Left kidney (tissue), 8 donors: ENCODE measurements at places on chromosomes 13 and 19.

GRCh38 chr19:16023146-16023915 lies 53.0 kb upstream of the TPM4 start:
- no peak for DNase-seq

DNA sequence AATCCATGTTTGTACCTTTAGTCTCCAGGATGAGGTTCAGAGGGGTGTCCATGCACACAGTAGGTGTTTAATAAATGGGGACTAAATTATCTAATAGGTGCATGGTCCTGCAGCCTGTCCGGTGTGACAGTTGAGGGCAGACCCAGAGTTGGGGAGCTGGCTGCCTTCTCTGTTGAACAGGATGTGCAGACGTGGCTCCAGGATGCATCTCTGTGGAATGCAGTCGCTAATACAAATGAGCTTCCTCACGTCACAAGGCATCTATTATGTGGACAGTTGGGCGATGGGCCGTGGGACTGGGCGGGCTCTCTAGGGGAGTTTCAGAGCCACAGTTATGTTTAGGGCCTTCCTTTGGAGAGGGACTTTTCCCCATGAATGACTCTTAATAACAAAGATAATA lies 71.0 kb downstream of the SIPA1L3 start:
- no peak for DNase-seq

GRCh38 chr19:35529241-35530218 lies 1.4 kb upstream of the SBSN start:
- no peak for DNase-seq

DNA sequence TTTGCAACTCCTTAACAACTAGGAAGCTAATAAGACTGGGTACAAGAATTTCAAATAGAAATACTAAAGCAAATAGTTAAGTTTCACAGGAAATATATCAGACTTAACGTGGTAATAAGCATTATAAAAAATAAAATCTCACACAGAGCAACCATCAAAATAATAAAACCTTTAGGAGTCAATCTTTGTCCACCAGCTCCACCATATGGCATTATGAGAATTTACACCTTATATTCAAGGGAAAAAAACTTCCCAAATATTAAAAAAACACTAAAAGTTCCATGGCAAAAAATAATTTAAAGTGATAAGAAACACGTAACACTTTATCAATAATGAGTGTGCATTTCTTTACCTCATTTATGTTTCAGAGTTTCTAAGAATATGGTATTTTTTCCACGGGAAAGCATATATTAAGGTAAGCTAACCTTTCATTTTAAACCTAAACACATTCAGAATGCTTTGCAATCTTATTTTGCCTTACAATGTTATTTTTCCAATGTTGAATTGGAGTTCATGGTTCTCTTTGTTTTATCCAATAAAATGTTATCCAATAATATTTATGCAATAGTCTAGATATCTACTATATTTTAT lies 423.2 kb upstream of the SGCG start:
- peak; percentile 19 for DNase-seq

- DNase-seq: no peak
Measured at GRCh38 chr19:13044231-13044836, 49.1 kb downstream of the NFIX start.

DNA sequence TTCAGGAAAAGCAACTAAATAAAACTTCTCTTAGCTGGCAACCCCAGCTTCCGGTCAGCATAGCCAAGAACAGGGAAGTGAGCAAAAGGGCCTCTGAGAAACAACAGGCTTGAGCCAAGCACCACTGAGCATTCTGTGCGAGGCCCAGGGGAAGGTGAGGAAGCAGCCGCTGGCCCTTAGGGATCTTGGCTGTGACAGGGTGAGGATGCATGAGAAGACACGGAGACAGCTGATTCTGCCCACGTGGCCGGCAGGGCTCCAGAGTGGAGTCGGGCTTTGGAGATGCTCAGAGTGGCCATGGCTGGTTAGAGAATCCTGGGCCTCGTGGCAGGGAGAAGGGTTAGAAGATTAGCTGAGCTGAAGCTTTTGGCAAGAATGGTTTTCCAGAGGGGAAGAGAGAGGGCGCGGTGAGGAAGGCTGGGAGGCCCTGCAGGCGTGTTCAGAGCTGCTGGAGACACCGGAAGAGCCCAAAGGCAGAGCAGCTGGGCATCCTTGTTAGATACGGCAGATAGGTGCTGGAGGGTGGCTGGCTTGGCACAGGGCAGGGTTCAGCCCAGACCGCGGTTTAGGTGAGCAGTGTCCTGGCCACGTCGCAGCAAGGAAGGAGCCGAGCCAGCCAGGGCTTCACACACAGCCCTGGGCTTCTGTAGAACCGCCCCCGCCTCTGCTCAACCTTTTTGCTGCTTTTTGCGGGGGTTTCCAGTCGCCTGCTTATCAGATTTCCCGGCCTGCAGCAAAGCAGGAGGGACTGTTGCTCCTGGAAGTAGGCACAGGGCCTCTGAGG lies 17.3 kb downstream of the UPF1 start:
- DNase-seq: no peak

GRCh38 chr13:38440666-38441065 lies 91.0 kb downstream of the UFM1 start:
- peak; percentile 15 for DNase-seq

DNA sequence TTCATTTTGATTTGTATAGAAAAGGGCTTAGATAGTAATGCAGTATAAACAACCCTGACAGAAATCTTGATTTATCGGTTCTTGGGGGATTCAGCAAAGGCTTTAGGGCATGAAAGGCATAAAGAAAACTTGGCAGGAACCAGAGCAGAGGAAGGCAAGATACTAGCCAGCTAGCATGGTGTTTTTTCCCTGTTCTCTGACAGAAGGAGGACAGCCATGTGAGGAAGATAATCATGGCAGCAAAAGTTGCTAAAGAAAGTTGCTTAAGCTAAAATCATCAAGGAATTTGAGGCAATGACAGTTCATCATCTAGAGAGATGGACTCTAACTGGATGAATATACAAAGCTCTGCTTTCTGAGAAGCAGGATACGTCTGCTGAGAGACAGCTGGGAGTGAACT lies 294.1 kb downstream of the KCNRG start:
- DNase-seq: no peak
